ENCODE measurements at places on chromosomes 1 and 21.

DNA sequence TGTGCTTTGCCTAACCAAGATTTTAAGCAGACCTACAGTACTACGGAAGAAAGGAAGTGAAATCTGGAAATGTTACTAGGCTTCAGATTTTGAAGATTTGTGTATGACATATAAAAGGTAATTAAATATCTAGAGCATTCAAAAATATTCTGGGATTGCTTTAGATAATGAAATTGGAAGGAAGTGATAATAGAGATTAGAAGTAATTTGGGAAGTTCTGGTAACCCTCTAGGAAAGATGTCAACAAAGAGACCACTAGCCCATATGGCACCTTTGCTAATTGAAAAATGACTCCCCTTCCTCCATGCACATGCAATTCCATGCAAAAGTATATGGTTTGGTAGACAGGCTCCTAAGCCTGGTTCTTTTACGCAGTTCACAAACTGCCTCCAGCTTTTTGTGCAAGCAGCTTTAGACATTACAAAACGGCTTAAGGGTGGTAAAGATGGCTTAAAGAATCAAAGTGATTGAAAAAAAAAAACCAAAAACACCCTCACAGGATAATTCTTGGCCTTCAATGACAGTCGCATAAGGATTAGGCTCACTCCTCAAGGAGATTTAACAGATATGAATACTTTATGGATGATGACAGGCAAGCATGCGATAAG, 81.8 kb downstream of the LRRC7 start:
- no peak for DNase-seq

DNA sequence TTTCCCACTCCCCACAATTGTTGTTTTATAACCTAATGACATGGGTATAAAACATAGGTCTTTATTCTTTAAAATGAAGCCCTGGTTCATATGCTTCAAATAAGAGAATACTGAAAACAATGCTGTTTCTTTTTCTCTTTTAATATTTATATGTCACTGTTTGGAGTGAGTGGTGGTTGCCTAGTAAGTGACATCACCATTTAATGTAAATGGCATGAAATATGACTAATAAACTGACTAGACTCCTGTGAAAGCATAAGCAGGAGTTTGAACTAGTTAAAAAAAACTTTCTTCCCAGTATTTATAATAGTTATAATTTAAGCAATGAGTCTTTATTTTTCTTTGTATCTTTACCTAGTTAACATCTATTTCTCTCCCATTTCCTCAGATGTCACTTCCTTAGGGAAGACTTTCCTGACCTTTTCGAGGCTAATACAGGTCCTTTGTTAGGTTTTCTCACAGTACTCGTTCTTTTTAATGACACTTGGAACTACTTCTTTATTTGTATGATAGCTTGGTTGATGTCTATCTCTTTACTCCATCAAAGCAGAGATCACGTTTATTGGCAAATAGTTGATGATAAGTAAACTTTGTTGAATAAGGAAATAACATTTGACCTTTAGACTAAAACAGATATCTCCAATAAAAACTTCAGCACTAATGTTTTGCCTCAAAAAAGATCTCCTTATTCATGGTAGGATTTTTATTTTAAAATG, 105.4 kb upstream of the PDC start:
- DNase-seq, result no peak

DNA sequence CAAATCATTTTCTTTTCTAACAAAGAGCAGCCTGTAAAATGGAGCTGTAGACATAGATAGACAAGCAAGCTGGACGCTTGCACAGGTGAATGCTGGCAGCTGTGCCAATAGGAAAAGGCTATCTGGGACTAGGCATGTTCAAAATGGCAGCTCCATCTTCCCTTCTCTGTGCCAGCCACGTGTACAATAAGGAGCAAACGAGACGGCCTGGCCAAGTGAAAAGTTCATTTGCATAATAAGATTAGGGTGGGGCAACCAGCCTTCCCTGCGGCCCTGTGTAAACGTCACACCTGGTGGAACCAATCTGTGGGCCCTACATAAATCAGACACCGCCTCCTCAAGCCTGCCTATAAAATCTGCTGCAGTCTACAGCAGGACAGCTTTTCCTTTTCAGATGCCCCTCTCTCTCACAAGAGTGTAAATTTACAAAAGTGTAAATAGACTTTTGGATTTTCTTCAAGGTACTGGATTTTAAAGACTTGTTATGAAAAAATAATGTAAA, 16.6 kb upstream of the EDEM3 start:
- no peak for DNase-seq

DNA sequence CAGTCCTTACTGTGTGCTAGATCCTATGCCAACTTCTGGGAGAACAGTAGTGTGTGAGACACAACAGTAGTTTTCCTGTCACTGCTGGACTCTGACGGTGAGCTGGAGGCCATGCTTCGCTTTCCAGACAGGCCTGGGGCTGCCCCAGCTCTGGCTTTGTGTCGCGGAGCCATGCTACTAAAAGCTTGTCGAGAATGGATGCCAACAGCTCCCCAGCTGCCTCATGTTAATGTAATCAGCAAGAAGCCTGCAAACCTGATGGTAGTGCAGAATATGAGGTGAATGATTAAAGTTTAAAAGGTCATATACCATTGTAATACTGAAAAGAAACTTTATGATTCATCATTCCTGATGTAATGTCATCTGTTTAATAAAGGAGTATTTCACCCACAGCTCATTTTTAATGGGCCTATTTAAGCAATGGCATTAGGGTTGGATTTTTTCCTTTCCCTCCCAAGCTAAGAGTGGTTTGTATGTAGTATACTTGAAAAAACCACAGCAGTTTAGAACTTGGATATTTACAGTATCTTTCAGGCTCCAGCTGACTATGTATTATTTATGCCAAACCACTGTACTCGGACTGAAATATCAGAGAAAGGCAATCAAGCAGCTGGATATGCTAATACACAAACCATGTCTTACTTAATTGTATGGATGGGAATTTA, 343.0 kb downstream of the NUF2 start:
- no peak for DNase-seq

GRCh38 chr1:75079538-75080290, 54.5 kb upstream of the LHX8 start:
- DNase-seq, result no peak

GRCh38 chr1:94186946-94187345, 50.4 kb downstream of the ARHGAP29 start:
- DNase-seq, result no peak

DNA sequence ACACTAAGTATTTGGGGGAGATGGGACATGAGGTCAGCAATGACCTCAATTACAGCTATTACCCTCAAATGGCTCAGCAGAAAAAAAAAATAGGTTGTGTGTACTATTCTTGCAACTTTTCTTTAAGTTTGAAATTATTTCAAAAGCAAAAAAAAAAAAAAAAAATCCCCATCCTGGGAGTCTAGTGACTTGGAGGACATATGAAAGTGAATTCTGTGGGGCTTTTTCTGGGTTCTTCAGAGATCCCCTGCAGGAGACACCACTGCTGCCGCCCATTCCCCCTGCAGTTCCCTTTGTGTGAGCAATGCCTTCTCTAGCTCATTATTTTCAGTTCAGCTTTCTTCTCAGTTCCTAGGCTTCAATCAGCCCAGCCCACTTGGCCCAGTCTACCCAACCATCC, 16.7 kb downstream of the HSD11B1 start:
- no peak for DNase-seq

DNA sequence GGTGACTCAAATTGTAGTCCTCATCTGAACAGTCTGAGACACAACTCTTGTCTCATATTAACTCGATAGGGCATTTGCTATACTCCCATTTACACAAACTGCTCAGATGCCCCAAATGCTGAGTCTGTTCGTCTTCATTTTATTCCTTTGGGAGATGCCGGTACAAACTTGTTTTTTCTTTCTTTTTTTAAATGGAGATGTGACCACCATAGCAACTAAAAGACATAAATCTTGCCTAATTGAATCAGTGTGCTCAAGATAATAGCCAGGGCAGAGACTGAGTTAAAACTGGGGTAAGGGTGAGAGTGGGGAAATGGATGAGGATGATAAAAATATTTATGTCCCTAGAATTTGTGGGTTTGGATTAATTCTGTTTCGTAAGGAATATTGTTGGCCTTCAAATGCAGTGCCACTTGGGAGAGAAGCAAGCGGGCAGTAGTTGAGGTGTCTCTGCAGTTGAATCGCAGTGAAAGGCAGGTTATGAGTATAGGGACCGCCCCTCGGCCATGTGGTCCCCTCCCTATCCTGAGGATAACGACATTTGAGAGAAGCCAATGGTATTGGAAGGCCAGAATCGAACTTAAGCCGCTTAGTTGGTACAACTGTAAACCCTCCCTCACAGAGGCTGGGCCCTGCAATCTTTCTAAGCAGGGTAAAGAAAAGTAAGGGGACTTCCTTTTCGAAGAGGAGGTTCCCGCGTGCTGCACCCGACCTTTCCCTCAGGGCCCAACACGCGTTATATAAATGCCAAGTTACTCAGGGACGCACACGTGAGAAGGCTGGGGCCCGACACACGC, 859 bp upstream of the LRRC8B start:
- DNase-seq, result peak; percentile 34

- no peak for DNase-seq
These were observed 231.1 kb upstream of the SGIP1 start for GRCh38 chr1:66302815-66303214.

DNA sequence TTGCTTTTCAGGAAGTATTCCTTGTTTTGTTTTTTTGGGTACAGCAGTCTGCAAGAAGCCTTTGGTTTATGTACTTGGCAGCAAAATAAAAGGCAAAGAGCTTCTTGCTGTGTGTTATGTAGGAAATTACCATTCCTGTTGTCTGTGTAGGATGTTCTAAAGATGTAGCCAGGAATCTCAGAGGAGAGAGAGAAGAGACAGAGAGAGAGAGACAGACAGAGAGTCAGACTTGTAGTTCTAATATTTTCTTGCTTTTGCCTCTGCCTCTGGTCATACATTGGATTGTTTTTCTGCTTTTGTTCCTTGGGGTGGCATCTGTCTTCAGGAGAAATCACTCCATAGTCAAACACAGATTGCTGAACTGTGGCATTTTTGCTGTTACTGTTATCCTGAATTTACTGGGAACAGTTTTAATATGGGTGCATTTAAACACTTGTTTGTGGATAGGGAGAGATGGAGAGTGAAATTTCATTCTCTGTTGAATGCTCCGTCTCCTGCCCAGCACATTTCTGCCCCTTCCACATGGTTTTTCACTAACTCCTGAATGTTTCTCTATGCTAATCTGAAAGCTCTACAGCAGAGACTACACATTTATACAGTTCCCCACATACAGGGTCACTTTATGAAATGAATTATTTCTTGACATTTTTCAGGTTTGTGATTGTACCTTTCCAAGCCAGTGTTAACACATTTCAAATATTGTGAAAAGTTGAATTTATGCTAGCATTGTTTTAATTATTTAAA, 49.8 kb downstream of the POU2F1 start:
- no peak for DNase-seq

DNA sequence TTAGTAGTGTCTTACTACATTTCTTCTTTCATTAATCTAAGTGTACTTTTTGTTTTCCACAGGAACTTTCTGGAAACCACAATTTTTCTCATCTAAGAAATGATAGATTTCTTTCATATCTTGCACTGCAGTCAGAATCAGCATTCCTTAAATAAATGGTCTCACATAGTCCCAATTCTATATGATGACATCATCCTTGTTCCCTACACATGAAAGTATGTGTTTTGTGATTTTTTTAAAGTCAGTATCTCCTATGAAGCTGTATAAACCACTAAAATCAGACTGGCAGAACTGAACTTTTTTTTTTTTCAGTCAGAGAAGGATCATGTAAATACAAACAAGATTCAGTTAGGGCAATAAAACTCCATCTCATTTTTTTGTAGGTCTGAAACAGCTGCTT, 742.6 kb upstream of the CXADR start:
- DNase-seq, result no peak

- no peak for DNase-seq
These were observed 2.3 kb downstream of the EVA1C start for GRCh38 chr21:32414579-32415358.

- DNase-seq, result peak; percentile 74
These were observed at the start of gene VPS13D for GRCh38 chr1:12229835-12230548. TSS of gene VPS13D (plus strand) at chr1:12230030. CDS start at chr1:12234267, 4,237 bp downstream.

DNA sequence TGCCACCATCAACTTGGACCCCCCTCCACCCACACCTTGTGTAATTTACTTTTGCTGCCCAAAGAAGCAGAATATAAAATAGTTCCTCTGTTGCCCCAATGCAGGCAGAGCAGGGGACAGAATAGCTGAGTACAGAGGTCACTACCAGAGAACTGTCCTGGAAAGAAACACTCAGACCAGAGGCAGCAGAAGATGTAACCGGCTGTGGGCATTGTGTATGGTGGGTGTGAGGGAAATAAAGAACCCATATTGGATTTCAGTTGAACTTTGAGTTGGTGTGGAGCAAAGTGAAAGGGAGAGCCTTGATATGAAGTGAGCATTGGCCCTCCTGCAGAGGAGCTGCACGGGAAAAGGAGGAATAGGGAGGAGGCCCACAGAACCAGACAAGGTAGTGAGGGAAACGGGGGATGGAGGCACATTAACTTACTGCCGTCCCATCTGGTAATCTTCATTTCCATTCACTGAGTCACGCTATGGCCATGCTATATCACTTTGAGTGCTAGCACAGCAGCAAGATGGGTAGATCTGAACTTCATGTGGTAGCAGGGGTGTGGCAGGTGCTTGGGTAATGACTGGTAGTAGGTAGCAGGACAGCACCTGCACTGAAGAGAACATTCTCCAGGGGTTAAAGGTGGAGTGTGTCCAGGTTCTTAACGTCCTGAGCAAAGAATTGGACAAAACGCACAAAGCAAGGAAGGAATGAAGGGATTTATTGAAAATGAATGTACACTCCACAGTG, 56.3 kb upstream of the FBXO28 start:
- no peak for DNase-seq

DNA sequence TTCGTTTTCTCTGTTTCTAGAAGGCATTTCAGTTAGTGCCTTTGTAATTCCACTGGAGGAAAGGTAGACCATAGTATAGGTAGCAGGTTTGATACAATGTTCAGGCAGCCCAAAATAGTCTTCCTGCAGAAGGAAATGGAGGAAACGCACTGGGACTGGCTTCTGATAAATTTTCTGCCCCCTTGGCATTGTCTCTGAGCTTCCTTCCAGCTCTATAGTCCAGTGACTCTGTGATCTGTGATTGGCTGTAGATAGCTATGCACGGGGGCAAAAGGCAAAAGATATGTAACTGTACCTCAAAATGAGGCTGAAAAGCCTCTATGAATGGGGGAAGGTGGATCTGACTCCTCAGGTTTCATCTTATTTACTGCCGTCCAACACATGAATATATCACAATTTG, 5.8 kb upstream of the MAGOH start:
- DNase-seq, result no peak

GRCh38 chr21:44692798-44693512, 4.0 kb upstream of the KRTAP10-12 start:
- no peak for DNase-seq

- DNase-seq, result no peak
These were observed 8.2 kb upstream of the GJA5 start for GRCh38 chr1:147768582-147768981.

DNA sequence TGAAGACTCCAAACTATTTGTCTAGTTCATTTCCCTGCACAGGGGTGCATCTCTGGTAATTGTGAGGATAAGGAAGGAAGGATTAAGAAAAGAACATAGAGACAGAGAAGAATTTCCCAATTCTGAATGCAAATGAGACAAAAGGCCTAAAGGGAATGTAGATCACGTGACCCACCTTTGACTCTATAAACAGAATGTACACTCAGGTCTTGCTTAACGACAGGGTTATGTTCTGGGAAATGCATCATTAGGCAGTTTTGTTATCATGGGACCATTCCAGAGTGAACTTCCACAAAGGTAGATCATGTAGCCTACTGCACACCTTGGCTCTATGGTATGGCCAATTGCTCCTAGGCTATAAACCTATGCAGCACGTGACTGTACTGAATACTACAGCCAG, 252.3 kb upstream of the ZP4 start:
- DNase-seq, result no peak

Data from T follicular helper cell (primary cell).